ENCODE measurements at places on chromosomes 2 and 18.

- DNase-seq: peak; percentile 44
These were observed 902 bp downstream of the SS18 start for GRCh38 chr18:26089293-26090129.

DNA sequence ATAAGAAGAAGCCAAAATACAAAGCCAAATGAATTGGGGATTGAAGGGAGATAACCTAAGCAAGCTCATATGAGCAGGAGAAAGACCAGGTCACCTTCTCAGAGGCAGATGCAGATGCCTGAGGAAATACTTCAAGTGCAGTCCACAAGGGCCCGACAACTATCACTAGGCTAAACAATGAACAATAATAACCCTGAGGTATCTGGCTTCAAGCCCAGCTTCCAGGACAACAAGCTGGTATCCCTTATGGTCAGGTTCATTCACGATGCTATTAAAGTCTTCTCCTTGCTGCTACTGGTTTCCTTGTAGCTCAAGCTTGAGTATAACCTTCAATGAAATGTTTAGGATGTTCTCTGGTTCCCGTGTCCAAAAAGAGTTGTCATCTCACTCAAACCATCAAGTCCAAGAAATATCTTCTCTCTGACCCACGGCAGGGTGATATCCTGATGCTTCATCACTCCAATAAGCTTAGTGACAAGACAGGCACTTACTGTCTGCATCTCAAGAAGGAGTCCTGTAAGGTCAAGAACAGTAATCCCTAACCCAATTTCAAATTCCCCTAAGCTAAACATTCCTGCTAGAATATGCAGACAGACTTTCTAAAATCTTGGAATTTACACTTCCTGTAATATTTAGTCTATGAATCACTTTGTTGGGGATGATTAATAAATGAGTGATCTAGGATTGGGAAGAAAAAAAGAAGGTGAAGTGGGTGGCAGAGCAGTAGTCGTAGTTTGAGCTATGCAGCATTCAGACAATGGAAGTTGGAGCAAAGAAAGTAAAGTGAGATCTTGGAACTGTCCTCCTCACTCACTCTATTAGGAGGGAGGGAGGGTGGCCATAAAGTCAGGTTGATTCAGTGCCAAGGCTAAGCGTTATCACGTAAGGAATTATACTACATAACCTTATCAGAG, 33.1 kb downstream of the CHN1 start:
- no peak for DNase-seq

DNA sequence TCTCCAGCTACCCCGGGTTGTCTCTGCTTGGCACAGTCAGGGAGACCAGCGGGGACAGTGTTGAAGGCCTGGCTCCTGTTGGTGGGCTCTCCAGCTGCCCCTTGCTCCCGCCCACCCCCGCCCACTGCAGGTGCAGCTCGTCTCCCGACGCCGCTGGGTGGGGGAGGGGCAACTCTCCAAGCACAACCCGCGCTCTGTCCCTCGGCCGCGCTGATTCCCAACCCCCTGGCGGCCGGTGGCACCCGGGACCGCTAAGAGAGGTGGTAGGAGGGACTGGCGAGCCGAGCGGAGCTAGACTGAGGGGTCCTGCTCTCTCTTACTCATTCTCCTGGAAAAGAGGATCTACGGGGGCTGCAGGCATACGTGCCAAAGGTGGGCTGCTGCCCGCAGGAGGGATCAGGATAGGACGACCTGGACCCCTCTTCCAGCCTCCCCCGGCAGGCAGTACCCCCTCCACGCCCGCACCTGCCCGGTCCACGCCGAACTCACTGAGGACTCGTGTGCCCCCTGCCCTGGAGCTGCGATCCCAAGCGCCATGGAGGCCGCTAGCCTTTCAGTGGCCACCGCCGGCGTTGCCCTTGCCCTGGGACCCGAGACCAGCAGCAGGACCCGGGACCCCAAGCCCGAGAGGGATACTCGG, 44.5 kb downstream of the DDX18 start:
- DNase-seq: no peak

GRCh38 chr2:47535073-47535472, 132.1 kb downstream of the MSH2 start:
- no peak for DNase-seq

GRCh38 chr2:99572373-99573164, 82.8 kb upstream of the REV1 start:
- peak; percentile 91 for DNase-seq

DNA sequence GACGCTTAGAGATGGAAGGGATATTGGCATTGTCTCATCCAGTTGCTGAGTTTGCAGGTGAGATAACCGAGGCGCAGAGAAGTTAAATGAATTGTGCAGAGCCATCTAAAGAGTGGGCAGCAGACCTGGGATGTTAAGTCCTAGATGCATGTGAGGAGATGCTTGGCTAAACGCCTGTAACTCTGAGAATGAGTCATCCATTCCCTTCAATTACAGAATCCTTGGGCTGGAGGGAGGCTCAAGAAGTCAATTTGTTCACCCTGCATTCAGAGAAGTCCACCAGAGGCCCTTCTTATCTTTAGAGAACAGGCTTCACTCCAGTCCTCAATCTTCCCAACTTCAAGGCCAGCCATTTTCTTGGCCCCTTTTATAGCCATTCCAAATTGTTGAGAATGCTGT, 1.6 kb downstream of the EHD3 start:
- DNase-seq: no peak

DNA sequence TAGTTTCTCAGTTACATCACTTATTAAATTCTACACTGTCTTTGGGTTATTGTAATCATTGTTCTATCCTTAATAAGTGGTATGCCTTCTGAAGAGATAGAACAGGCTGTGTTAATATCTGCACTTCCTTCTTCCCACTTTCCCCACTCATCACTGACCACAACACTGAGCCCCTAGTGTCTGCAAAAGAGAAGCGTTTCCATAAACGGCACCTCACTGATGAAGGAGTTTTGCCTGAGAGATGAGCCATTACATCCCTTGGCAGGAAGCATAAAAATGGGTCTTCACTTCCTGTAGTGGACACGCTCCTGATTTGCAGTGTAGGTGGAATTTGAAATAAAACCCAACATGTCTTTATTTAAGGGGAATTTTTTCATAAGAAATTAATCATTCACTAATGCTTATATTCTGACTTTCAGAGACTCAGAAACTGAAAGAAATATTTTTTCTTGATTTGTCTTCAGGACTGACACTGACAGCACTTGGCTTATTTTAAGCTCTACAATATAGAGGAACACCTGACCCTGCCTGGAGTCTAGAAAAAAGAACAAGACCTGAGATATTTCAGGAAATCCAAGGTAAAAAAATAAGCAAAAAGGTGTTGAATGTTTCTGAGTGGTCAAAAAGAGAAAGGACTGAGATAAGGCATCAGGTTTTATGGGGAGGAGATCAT, 275.3 kb downstream of the RAD51AP2 start:
- no peak for DNase-seq

GRCh38 chr2:61832183-61832841, 21.5 kb downstream of the FAM161A start:
- no peak for DNase-seq

DNA sequence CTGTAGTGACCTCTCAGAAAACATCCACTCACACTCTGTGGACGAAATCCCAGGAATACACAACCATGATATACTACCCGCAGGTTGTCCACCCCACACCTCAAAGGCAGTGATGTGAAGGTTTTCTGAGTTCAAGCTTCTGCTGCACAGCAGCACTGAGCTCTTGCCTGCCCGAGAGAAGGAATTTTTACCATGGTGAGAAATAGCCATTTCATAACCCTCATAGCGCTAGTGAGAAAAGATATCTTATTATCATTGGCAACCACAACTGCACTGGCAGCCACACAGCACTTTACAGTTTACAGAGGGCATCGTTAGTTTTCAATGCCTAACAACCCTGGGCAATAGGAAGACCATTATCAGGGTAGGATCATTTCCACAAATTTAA, 36.9 kb downstream of the NAPG start:
- DNase-seq: no peak

- no peak for DNase-seq
These were observed 390.2 kb upstream of the TNP1 start for GRCh38 chr2:217250013-217250524.

DNA sequence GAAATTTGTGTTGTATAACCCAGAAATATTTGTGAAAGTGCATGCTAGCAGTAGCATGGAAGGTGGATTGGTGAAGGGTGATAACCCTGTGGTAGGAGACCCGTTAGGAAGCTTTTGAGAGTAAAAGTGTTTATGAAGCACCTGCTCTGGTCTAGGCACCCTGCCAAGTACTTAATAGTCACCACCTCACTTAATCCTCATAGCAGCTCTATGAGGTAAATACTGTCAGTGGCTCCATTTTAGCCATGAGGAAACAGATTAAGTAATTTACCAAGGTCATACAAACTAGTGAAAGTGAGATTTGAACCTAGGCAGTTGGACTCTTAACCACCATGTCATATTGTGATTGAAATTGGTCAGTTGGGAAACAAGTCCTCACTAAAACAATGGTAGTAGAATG, 66.8 kb downstream of the TET3 start:
- no peak for DNase-seq

DNA sequence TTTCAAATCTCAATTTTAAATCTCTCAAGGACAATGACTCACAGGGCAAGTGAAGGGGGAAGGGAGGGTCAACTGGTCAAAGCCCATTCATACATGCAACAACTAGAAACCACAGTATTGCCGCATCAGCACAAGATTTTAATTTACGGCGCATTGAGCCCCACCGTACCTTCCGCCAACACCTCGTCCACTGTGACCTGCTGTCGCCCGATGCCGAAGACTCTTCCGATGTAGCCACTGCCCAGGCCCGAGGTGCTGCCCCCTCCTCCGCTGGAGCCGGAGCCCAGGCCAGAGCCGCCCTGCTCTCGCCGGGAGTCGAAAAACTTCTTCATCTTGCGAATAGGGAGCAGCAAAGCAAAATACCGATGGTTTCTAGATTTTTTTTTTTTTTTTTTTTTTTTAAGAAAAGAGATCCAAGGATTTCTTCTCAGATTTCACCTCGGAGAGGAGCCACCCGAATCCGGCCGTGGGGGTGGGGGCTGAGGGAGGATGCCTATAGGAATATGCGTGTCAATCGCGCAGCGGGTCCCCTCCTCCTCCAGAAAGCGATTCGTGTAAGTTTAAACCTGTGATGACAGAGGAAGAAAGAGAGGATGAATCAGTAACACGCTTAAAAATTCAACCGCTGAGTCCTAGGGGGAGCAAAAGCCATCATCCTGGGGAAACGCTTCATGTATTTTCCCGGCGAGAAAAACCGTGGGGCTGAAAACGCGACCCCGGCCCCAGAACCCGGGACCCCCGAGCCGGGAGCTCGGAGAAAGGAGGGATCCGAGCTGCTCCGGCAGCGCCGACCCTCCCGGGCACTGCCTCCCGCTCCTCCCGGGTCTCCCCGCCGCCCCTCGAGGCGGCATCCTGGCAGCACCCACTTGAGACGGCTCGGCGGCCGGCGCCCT, 584 bp downstream of the AAK1 start:
- peak; percentile 63 for DNase-seq

DNA sequence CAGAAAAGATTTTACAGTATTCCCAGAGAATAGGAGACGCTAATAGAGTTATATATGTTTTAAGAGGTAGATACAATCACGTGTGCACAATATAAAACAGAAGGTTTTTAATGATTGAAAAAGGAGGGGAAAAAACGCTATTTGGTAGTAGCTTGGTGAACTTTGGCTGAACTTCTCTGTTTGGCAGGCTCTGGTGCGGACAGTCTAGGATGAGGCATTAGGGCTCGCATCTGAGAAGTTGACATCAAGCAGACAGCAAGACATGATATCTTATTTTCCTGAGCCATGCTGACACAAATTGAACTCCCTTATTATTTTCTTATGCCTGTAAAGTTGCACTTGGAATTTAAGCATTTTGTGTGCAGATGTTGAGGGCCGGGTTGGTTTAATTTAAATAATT, 176.6 kb downstream of the EN1 start:
- DNase-seq: no peak

GRCh38 chr2:43619511-43619910, 17.5 kb upstream of the PLEKHH2 start:
- DNase-seq: no peak

DNA sequence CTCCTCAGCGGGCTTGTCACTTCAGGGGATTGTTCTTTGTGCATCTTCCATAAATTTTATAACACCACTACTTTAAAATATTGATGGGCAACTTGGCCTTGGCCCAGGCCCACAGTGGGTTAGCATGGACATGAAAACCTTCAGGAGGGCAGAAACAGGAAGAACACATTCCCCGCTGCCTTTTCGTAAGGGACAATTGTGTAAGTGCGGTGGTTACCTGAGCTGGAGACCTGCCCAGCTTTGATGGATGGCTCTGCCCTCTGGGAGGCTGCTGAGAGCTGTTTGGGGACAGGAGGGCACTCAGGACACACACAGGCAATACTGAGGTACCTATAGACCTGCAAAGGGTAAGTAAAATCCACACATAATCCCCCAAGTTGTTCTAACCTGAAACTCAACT, 46.8 kb downstream of the FECH start:
- no peak for DNase-seq

DNA sequence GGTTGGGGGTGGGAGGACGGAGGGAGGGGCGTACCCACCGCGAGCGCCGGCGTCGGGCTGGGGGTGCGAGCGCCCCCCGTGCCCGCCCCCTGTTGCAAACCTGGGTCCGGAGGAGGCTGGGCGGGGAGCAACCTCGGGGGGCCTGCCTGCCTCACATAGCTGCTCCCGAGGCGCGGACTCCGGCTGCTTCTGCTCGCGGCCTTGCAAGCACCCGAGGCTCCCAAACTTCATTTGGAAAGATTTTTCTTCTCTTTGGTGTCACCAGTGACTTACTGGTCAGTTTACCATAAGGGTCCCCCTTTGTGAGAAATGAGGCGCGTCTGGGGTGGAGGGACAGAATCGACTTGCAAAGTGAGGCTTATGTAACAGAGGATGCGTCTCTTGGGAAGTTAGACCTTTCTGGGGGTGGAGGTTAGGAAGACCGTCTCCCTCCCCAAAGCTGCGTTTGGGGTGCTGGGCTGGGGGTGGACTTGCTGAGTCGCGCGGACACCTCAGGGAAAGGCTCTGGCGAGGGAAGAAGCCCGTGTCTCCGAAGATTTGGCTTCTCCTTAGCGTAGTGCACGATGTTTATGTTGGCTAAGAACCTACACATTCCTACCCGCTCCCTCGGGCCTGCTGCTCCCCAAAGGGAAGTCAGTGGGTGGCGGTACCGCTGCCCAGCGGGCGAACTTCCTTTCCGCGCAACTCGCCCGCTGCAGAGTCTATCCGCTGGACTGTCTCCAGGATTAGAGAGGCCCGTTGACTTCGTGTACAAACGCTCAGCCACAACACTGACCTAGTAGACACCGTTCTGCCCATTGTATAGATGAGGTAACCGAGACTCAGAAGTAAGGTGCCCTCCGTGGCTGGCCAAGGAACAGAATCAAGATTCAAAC, 559 bp downstream of the TMEM37 start:
- no peak for DNase-seq

GRCh38 chr18:8944871-8945245, 157.6 kb upstream of the NDUFV2 start:
- DNase-seq: no peak

Measured in C1 segment of cervical spinal cord (tissue), 14 donors.